ENCODE measurements at places on chromosomes 2 and 18.

- no peak for DNase-seq
Measured at GRCh38 chr2:239154971-239155805, 245.6 kb downstream of the HDAC4 start.

GRCh38 chr2:217166241-217166850, 306.5 kb upstream of the TNP1 start:
- DNase-seq = peak; percentile 5

DNA sequence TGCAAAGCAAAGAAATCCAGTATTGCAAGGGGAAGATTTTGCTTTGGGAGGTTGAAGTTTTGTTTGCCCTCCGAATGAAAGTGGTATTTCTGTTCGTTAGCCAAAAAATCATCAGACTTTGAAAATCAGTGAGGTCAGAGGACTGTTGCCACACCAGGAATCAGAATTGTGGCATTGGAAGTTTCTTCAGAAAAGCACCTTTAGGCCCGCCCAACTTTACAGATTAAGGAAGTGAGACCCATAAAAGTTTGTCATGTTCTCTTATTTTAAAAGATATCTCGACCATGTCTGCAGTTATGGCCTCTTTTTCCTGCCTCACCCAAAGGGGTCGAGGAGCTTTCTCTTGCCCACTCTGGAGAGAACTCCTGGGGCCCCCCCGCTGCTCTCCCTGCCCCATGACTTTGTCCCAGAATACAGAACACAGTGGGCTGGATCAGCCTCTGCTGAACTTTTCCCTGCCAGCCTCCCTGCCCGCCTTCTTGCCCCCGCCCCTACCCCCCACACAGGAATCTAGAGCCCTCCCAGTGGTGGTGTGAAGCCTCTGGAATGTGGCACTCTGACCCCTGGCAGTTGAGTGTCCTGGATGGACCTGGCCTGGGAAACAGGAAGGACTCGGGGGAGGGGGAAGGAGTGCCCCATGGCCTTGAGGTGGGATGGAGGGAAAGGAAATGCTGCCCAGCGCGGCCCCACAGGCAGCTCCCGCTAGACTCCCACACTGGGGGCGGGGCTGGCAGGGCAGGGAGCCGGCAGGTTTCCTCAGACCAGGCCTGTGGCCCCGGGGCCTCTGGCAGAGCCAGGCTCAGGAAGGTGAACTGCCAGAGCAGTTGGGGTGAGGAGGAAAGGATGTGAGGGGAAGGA, 25.3 kb downstream of the CRIM1 start:
- DNase-seq = no peak

- DNase-seq = peak; percentile 79
Measured at GRCh38 chr18:13159579-13159978, 59.0 kb upstream of the LDLRAD4 start.

DNA sequence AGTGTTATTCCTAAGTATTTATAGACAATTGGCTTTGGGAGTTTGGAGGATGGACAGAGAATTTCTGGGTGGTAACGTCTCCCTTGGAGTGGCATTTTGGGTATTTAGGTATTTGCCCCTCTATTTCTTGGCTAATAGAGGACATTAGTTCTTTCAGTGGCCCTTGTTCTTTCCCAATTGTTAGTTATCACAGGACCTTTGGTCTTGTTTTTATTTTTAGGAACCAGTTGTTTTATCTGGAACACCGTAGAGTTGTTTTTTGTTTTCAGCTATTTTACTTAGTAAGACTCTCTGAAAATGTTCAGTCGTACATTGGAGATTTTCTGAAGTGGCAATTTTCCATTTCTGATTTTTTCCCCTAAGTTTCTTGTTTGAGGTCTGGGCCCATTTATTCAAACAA, 40.5 kb upstream of the TNFRSF11A start:
- DNase-seq = no peak

DNA sequence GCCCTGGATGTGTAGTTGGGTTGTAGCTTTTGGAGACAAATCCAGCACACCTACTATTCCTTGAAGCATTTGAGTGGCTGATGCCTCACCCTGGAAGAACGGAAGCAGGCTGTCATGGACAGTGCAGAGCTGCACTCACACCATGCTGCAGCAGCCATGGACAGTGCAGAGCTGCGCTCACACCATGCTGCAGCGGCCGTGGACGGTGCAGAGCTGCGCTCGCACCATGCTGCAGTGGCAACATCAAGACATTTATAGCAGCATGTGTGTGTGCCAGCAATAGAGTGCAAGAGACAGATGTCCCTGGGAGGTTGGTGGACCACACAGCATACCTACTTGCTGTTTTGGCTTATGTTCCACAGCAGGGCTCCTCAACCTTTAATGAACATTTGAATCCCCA, 30.6 kb downstream of the GNAL start:
- no peak for DNase-seq

GRCh38 chr2:235005023-235005422, 53.2 kb downstream of the SH3BP4 start:
- DNase-seq = no peak

GRCh38 chr2:46337208-46337994, 40.2 kb downstream of the EPAS1 start:
- no peak for DNase-seq

- DNase-seq = no peak
Measured at GRCh38 chr2:75606761-75607399, 39.7 kb upstream of the MRPL19 start.

DNA sequence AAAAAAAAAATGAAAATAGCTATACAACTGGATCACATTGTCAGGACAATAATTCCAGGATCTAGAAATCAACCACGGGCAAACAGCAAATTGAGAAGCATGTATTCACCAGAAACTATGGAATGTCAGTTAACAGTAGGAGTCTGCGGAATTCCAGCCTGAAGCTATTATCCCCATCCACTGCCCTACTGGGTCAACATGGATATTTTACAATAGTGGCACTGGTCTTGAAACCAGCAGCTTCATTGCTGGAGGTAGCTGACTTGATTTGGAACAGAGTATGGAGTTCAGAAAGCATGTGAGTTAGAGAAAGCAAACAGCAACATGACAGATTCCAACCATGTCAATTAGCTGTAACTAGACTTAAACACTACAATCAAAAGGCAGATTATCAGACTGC, 55.7 kb upstream of the PDE1A start:
- no peak for DNase-seq

GRCh38 chr2:69138793-69139459, 125.9 kb downstream of the ANTXR1 start:
- DNase-seq = no peak

GRCh38 chr2:178143481-178143880, 31.2 kb downstream of the RBM45 start:
- DNase-seq = no peak

- no peak for DNase-seq
Measured at GRCh38 chr2:240247868-240248720, 107.6 kb upstream of the OTOS start.

- DNase-seq = no peak
Measured at GRCh38 chr2:46886268-46887027, 29.2 kb downstream of the MCFD2 start.

- DNase-seq = no peak
Measured at GRCh38 chr2:239311132-239312040, 89.4 kb downstream of the HDAC4 start.

- DNase-seq = no peak
Measured at GRCh38 chr2:175005733-175006264, 618 bp upstream of the CHN1 start.

GRCh38 chr2:191638802-191639172, 39.1 kb upstream of the NABP1 start:
- no peak for DNase-seq

- DNase-seq = no peak
Measured at GRCh38 chr2:29079887-29080286, 5.6 kb upstream of the PCARE start.

DNA sequence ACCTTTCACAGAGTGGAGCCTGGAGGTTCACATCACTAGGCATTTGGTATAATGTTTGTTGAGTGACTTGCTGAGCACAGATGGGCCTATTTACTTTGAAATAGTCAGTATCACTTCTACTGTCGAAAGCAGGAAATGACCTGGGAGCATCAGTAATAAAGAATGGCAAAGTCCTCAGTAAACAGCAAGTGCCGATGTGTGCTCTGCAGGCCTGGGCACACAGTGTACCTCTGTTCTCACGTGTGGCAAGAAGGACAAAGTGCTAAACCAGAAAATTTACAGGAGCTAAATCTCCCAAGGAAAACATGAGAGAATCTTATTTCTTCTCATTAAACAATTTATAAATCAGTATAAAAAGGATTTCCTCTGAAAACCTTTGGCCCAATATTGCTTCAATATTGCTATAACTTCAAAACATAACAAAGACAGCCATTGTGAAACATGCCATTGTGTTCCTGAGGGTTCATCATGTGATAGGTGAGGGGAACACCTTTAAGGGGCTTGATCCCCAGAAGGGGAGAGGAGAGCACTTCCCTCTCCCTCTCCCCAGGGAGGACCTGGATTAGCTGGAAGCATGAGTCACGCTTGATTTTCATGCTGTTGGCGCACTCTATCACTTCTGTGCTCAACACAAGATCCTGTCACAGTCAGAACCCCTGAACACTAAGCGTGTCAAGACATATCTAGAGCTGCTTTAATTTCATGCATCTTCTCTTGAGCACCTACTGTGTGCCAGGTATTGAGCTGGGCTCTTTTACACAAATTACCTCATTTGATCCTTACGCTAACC, 131.5 kb upstream of the SMAD2 start:
- DNase-seq = no peak

GRCh38 chr2:145460112-145460511, 940.2 kb upstream of the ZEB2 start:
- DNase-seq = no peak

GRCh38 chr18:3260995-3261372, 949 bp upstream of the MYL12B start:
- no peak for DNase-seq
